ENCODE measurements at places on chromosomes 11 and 22.

DNA sequence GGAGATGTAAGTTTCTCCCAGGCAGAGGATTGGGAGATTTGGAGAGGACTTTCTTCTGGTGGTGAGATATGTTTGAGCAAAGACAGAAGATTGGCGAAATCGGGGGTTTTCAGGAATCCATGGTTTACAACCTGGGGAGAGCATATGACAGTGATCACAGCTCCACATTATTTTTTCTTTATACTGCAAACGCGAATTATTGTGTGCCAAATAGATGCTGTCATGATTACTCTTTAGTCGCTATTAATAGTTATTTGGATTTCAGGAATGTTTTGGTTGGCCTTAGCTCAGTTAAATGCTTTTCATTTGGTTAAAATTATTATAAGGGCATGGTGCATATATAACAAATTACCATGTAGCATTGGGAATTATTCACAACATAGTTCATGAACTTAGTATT is 15.2 kb downstream of the ATXN10 start:
- DNase-seq = no peak

DNA sequence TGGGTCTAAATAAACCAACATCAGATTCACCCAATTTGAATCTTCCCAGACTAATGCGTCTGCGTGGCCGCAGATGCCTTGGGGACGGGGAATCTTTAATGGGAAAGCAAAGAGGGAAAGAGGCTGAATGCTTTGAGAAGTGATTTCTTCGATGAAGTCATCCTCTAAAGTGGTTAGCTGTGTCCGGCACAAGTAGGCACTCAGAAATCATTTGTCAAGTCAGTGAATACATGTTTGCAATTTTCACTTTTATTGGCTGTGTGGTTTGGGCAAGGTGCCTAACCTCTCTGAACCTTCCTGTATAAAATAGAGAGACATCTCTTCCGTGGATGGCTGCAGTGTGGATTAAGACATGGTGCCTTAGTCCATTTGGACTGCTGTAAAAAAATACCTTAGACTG is 19.7 kb upstream of the IFT27 start:
- no peak for DNase-seq

DNA sequence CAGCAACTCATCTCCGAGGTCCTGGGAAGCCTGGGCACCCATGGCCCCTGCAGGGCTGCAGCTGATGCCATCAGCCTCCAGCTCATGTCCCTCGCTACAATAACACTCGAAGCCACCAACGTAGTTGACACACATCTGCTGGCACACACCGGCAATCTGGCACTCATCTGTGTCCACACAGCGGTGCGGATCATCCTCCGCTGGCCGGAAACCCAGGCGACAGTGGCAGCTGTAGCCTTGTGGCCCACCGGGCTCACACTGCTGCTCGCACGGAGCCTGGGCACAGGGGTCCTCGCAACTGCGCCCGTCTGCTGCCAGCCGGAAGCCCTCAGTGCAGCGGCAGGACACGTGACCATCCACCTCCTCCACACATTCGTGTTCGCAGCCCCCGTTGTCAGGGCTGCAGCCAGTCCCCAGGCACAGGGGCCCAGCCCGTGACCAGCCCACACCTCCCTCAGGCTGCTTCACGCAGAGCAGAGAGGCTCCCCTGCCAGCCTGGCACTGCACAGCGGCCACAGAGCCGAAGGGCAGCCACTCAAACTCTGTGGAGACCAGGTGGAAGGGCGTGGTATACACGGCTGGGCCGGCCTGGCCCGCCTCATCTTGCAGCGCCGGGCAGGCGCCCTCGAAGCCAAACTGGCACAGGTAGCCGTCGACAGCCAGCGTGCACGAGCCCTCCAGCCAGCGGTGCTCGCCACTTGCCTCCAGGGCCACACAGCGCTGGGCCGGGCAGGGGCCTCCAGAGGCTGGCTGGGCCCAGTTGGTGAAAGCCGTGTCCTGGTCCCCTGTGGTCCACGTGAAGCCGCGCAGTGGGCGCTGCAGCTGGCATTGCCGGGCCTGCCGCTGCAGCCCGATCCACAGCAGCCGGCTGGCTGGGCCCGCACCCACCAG is 678 bp downstream of the CD248 start:
- DNase-seq = no peak

GRCh38 chr22:49325531-49326395 is 501.9 kb downstream of the BRD1 start:
- no peak for DNase-seq

DNA sequence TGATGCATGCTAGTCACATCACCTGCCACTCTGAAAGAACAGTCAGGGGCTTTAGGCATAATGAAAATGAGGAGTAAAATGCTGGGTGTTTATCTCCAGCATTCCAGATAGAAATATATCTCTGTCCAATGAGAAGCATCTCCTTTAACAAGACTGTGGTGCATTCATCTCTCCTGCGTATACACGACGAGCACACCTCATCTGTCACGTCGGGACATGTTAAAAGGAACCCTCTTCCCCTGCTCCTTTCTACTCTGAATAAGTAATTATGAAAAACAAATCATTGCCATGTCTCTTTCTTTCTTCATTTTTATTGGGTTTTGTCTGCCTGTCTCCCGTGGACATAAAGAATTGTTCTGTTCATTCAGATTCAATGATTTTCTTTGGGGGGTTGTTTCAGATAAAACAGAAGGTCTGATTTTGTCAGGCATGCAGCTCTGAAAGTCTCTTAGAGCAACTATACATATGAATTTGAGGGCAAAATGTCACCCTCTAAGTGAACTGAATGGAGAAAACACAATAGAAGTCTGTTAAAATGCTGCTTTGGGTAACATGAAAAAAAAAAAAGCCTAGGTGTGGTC is 195.0 kb downstream of the MAML2 start:
- DNase-seq = no peak

GRCh38 chr11:111299101-111300026 is 1.0 kb downstream of the POU2AF3 start:
- peak; percentile 77 for DNase-seq

DNA sequence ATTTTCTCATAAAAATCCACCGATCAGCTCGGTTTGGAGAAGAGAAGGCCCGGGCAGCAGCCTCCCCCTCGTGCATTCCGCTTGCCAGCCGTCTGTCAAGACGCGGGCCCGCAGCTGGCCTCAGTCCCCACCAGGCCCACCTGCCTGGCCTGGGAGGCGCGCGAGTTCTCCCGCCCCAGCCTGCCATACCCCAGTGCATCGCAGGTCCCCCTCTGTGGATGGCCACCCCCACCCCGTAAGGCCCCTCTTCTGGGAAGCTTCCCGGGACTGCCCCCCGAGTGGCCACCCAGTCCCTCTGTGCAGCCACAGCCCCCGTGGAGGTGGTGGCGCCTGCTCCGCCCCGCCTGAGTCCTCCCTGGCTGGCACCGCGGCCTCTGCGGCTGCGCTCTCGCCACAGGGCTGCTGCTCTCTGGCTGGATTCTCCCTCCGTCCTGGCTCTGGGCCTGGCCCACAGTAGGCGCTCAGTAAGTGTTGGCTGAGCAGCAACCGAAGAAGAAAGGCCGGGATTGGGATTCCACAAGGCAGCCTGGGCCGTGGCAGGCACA is 74.0 kb upstream of the TCF20 start:
- no peak for DNase-seq

GRCh38 chr11:127890030-127890615 is 697.2 kb downstream of the ETS1 start:
- no peak for DNase-seq

GRCh38 chr11:45258982-45259530 is 27.1 kb downstream of the SYT13 start:
- DNase-seq = no peak

GRCh38 chr11:924406-925157 is 1.1 kb upstream of the AP2A2 start:
- DNase-seq = no peak

DNA sequence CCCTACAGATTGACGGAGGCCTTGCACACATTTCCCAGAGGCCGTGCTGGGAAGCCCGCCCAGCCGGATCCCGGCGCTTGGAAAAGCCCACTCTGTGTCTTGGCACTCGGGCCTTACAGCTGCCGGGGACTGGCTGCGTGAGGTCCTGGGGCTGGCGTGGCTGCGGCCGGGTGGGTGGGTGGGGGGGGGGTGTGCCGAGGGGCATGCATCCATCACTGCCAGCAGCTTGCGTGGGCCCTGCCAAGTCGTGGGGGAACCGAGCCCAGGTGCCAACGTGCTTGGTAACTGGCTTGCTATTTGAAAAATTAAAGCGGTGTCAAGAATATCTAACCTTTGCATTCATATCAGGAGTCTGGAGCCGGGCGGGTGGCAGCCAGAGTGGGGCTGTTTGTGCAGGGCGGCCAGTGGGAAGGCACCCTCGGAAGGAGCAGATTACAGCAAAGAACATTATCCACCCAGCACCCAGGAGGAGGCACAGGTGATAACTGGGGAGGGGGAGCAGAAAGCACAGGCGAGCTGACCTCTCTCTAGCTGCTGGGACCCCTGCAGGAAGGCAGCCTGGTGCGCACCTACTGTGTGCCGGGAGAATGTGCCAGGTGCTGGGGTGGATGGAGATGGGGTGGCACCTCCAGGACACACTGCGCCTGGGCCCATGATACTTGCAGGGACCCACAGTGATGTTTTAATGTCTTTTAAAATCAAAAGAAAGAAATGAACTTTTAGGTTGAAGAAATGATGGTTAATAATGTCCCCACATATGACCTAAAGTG is 28.5 kb upstream of the SMIM38 start:
- DNase-seq = no peak

DNA sequence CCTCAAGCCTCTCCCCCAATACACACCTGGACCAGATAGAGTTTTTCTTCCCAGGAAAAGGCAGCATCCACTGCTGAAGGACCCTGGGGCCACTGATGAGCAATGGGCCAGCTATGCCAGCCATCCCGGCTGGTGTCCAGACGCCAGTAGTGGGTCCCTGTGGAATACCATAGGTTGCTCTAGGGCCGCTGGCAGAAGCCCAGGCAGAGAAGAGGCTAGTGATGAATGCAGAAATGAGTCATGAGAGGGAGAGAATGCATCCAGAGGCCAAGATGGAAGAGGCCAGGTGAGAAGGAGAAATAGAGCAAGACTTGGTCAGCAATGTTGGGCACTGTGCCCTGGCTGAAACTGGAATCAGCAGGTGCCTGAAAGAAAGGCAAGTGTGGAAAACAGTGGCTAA is 8.9 kb downstream of the HPX start:
- no peak for DNase-seq

DNA sequence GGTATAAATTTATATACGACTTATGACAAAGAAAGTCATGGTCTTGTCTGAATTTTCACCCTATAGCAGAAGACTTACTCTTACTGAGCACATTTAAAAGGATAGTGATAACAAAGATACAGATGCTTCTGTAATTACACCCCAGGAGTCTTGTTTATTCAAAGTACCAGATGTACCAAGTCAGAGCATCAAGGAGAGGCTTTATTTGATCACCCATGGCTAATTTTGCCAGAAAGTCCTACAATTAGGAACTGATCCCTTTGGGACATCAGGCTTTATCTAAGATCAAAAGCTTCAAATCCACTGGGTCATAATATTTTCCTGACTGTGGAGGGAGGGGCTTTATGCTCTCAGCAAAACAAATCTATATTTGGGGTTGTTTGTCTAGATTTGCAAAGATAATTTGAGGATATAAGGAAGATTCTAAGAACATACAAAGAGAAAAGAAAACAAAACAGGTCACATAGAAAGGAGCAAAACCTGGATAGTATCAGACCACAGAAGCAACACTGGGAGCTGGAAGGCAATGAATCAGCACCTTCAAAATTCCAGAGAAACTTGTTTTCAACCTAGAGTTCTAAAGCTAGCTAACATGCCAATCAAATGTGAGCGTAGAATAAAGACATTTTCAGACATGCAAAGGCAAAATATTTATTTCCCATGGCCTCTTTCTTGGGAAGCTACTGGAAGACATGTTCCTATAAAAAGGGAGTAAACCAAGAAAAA is 124.8 kb upstream of the CSNK2A3 start:
- DNase-seq = no peak

- no peak for DNase-seq
These were observed 121.1 kb downstream of the PAX6 start for GRCh38 chr11:31690041-31690440.

DNA sequence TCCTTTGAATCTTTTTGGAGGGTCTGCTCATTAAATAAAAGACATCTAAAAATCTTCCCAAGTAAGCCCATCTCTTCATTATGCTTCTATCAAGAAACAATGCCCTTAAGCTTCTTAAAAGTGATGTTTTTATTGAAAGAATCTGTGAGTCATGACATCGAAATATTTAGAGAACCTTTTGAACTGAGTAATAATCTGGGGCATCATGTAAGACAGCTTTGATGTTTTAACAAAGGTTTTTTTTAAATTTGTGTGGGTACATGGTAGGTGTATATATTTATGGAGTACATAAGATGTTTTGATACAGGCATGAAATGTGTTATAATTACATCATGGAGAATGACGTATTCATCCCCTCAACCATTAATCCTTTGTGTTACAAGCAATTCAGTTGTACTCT is 46.8 kb downstream of the PLAAT5 start:
- no peak for DNase-seq

- DNase-seq = no peak
These were observed 701.9 kb downstream of the LUZP2 start for GRCh38 chr11:25198704-25199103.

GRCh38 chr22:40932396-40932795 is 18.8 kb upstream of the RBX1 start:
- DNase-seq = no peak

DNA sequence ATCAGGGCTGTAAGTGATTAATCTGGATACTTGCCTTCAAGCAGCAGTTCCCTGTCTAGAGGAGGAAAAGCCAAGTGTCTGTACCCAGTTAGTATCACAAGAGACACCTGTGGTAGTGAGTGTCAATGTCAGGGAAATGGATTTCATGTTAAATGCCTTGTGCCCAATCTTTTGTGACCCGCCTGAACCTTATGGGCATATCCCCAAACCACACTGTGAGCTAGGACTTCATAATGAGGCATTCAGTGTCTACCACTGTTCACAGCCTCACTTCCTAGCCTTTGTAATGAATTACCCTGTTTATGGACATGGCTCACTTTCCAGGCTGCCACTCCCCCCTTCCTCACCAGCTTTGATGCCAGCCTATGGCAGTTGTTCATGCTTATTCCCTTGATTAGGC is 125.1 kb downstream of the TRIM44 start:
- no peak for DNase-seq

GRCh38 chr22:25120093-25120561 is 79.5 kb upstream of the CRYBB3 start:
- peak; percentile 66 for DNase-seq

DNA sequence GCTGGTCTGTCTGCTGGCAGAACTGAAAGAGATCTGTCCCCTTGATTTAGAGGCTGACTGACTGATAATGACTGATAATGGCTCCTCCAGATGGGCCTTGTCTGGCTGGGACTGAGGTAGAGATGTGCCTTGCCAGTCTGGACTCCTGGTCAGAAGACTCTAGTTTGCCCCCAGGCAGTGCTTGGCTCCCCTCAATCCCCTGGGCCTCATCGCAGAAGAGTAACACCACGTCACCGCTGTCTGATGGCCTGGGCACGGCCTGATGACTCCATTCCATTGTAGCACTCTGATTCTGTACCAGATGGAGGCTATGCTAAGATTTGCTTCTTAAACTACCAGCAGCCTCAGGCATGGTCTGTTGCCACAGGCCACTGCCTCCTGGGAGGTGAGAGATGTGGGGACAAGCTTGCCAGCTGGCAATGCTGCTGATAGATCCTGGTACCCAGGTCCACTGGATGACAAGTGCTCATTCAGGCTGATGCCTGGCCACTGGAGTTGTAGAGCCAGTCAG is 19.1 kb downstream of the CYB5R2 start:
- DNase-seq = no peak
